CD4-positive, alpha-beta T cell treated with Interferon alpha-2 for 1 hour (primary cell): ENCODE measurements at places on chromosomes 6 and 20.

DNA sequence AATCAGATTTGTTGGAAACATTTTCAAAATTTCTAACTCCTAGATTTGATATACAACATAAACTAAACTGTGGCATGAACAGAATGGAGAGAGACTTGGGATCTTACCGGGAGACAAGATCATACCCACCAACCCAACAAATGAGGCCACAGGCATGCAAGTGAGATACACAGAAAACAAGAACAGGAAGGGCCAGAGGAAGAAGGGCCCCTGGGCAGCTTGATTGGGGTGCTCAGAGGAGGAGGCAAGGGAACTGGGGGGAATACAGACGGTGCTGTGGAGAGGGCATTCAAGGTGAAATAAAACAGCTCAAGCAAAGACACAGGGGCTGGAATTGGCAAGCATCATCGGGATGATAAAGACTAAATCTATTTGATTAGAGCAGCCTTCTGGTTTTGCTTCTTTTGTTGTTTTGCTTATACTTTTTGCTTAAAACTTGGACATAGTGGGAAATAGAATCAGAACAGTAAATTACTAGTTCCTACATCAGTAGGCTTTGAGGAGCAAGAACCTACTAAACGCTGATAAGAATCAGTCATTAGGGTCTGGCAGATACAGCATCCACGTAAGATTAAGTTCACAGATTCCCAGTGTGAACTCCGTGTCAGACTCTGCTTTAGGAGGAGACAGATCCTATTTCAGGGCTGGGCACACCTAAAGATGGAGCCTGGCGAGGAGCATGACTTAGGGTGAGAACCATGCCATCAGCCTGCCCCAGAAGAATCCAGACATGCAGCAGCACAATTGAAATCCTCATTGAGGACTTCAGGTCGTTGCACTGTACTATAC, 3.5 kb upstream of the RAMACL start:
- no peak for DNase-seq

DNA sequence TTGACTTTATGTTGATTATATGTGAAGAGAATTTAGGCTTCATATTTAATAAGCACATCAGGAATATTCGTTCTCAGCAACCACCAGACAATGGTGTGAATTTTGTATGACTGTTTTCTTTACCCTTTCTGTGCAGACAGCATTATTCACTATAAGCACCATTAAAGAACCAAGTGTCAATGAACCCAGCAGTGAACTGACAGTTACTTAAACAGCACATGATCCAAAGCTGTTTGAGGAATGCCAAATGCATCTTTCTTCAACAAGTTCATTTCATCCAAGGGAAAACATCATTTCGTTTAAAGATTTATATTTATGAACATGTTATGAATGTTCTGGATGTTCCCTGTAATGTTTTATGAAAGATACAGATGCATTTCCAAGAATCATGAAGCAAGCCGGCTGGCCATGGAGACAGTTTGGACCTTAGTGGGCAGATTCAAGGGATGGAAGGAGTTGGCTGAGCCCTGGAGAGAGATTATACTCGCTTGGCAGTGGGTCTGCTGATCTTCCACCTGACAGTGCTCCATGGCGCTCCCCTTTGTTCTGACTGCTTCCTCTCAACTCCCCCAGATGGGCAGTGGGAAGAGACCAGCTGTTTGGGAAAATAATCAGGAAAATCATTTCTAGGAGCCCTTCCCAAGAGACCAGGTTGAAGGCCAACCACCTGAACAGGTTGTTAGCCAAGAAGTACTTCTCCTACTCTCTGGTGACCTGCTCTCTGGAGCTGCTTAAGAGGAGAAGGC, 326.0 kb upstream of the RSPO3 start:
- no peak for DNase-seq

GRCh38 chr6:94278146-94278545, 858.8 kb upstream of the EPHA7 start:
- DNase-seq = no peak

GRCh38 chr6:134240665-134241431, 77.1 kb downstream of the SGK1 start:
- peak; percentile 94 for DNase-seq

GRCh38 chr20:4912380-4913142, 88.7 kb downstream of the SLC23A2 start:
- DNase-seq = peak; percentile 10

DNA sequence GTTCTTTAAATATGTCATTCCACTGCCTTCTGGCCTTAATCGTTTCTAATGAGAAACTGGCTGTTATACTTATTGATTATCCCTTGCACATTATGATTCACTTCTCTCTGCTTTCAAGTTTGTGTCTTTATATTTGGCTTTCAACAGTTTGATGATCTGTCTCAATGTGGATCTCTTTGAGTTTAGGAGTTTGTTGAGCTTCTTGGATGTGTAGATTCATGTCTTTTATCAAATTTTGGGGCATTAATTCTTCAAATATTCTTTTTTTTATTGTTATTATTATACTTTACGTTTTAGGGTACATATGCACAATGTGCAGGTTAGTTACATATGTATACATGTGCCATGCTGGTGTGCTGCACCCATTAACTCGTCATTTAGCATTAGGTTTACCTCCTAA, 29.3 kb downstream of the ZBTB9 start:
- DNase-seq = no peak

GRCh38 chr6:112622036-112622435, 274.9 kb downstream of the RFPL4B start:
- DNase-seq = no peak

DNA sequence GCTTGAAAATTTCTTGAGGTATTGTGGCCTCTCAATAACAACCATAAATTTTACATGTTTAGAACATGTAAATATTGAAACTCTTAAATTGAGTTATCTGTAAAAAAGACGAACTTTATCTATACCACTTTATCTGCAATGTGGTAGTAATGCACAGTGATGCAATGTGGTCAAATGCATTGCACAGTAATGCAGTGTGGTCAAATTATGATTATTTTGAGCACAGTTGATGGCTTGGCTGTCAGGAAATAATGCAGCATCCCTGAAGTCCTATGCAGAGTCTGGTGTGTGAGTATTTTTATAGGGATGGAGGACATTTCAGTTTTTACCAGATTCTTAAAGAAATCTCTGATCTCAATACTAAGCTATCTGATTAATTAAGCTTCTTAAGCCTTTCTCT, 5.1 kb downstream of the TTK start:
- DNase-seq = no peak

DNA sequence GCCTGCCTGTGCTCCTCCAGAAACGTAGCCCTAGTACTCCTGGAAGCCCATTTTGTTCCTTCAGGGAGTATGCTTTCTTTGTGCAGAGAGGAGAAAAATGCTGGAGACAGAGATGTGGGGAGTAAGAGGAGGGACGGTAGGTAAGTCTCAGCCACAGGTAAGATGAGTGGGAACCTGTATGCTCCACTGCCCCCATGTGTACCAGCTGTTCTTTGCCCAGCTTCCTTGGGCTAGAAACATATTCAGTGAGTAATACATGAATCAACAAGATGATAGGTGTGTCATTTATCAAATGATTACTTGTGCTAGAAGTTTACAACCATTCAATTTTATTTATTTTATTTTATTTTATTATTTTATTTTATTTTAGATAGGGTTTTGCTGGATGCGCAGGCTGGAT, 13.6 kb upstream of the CEP85L start:
- DNase-seq = peak; percentile 39
